ENCODE measurements at places on chromosomes 5 and 9.

GRCh38 chr5:180315762-180316212 is 23.9 kb upstream of the MAPK9 start:
- peak; percentile 63 for DNase-seq

GRCh38 chr5:39093352-39093751 is 19.2 kb upstream of the RICTOR start:
- DNase-seq = no peak

DNA sequence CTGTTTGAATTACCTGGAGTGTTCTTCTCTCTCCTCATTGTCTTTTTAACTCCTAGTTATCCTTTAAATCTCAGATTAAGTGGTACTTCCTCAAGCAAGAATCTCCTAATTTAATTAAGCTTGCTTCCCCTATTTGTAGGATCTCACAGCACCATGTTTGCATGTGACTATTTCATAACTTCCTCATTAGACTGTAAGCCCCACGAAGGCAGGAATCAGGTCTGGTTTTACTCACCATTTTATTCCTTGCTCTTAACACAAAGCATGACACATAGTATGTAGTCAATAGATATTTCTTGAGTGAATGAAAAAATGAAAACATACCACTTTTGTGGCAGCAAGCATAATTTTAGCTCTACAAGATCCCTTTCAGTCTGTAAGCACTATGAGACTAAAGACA is 1.3 kb upstream of the ERMP1 start:
- no peak for DNase-seq

- no peak for DNase-seq
Observed at GRCh38 chr5:75612226-75612569, 945 bp downstream of the ANKDD1B start.

GRCh38 chr5:180790020-180790419 is 12.6 kb downstream of the MGAT1 start:
- no peak for DNase-seq

- no peak for DNase-seq
Observed at GRCh38 chr9:34983209-34983608, 6.3 kb upstream of the DNAJB5 start.

- no peak for DNase-seq
Observed at GRCh38 chr9:33455945-33456344, 8.6 kb upstream of the AQP3 start.

DNA sequence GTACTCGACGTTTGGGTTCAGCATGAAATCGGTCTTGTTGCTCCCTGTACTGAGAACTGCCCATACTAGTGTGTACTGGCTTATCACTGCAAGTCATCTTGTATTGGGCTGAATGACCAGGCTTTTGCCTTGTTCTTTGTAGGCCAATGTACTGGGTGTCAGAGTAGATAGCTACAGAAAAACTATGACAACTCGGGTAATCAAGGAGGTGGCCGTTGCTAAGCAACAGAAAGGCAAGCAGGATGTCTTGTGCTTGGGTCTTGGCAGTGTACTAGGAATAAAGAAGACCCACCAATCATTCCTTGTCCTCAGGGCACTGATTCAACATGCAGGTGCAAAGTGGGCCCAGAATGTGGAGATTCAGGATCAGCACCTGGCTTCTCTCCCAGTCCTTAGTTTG is 11.9 kb upstream of the SHISAL2B start:
- DNase-seq = no peak

DNA sequence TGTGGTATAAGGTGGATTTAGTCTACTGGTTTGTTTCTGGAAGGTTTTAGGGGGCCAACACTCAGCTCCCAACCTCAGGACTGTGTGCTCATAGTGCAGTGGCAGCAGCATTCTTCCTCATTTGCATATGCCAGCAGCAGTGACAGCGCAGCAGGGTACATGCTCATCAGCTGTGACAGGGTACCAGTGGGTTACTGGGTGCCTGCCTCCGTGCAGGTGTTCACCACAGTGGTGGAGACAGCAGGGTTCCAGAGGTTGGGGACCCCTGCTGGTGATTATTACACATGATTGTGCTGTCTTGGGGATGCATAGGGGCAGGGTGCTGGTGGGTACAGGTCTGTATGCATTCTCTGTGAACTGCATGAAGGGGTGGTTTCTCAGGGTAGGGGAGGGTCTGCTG is 45.5 kb upstream of the IFNE start:
- no peak for DNase-seq

- no peak for DNase-seq
Observed at GRCh38 chr9:97723819-97724218, 26.7 kb upstream of the XPA start.
